ENCODE measurements at places on chromosomes 6 and 20. TPM values are rescaled to one million over a fixed set of nuclear protein-coding genes. Genes with fewer than 3 reads are reported as not detected.

The ADGRB3 gene
- not detected for total RNA-seq

The GJA1 gene
- total RNA-seq = 62.2 TPM

The SLC52A3 gene
- 0.38 TPM for total RNA-seq

The COQ3 gene
- total RNA-seq = 10.5 TPM

The DCDC2 gene
- total RNA-seq = 1.9 TPM

The OR2B6 gene
- total RNA-seq = not detected

The CENPQ gene
- 7.1 TPM for total RNA-seq

The PPP1R14C gene
- 3.5 TPM for total RNA-seq

The ARMH2 gene
- total RNA-seq = not detected

The DSN1 gene
- 22.4 TPM for total RNA-seq

The FAM209B gene
- total RNA-seq = 0.33 TPM

The PRKN gene
- 0.24 TPM for total RNA-seq

The C6orf141 gene
- total RNA-seq = 8.7 TPM

The LRFN2 gene
- not detected for total RNA-seq

The LINC00237 gene
- not detected for total RNA-seq

The NDUFAF5 gene
- 30.8 TPM for total RNA-seq

The SLC25A27 gene
- total RNA-seq = 0.12 TPM

The OR10C1 gene
- not detected for total RNA-seq

The FOXQ1 gene
- total RNA-seq = 5.3 TPM

The DYNLT2 gene
- total RNA-seq = 0.49 TPM

The BPI gene
- not detected for total RNA-seq

The RIOK1 gene
- 11.8 TPM for total RNA-seq

The SLC17A2 gene
- total RNA-seq = not detected

The TCF21 gene
- 0.06 TPM for total RNA-seq

The AKAP12 gene
- total RNA-seq = 196 TPM

The TNXB gene
- 0.56 TPM for total RNA-seq

The SFTA2 gene
- 0.19 TPM for total RNA-seq

The RIMS1 gene
- not detected for total RNA-seq

The TNFRSF6B gene
- 0.37 TPM for total RNA-seq

The UNC5CL gene
- 0.65 TPM for total RNA-seq

The SLC2A10 gene
- not detected for total RNA-seq

The GJA10 gene
- not detected for total RNA-seq

The TMEM200A gene
- 0.05 TPM for total RNA-seq

The C20orf202 gene
- total RNA-seq = not detected

The CAP2 gene
- total RNA-seq = 10.2 TPM

The PPP1R16B gene
- total RNA-seq = 0.15 TPM

The CRISP1 gene
- total RNA-seq = not detected

The NKX2-4 gene
- not detected for total RNA-seq

The CNR1 gene
- 2.4 TPM for total RNA-seq
